GM20000 (cell line): ENCODE measurements at places on chromosomes 1 and 21.

DNA sequence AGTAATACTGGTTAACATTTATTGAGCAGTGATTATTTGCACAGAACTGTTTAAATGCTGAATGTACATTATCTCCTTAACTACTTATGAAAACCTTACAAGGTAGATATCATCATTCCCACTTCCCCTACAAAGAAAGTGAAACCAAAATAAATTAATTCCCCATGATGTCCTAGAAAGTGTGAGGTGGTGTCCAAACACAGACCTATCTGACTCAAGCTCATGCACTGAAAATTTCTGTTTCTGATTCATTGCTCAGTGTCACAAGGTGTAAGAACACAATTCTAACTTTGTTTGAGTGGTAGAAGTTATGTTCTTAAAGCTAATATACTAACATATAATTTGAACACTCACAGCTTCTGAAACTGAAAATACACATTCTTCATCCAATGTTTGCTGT lies 178.7 kb downstream of the MRPL39 start:
- no peak for DNase-seq

GRCh38 chr21:41761211-41761933 lies 5.5 kb downstream of the RIPK4 start:
- no peak for DNase-seq

DNA sequence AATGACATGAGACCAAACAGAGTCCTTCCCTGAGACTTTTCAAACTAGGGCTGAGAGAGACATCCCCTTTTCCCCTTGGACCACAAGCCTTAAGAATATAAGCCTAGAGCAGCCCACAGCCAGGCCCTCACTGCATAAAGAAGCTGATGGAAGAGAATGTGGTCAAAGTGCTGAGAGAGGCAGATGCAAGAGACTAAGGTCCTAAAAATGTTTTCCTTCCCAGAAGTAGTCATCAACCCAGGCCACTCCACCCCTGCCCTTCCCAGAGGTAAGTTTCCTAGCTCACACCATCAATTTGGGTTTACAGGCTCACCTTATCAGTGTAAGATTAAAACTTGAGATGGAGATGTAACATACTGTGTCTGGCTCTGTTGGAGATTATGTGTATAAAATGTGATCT lies 58.2 kb downstream of the BCAR3 start:
- no peak for DNase-seq

DNA sequence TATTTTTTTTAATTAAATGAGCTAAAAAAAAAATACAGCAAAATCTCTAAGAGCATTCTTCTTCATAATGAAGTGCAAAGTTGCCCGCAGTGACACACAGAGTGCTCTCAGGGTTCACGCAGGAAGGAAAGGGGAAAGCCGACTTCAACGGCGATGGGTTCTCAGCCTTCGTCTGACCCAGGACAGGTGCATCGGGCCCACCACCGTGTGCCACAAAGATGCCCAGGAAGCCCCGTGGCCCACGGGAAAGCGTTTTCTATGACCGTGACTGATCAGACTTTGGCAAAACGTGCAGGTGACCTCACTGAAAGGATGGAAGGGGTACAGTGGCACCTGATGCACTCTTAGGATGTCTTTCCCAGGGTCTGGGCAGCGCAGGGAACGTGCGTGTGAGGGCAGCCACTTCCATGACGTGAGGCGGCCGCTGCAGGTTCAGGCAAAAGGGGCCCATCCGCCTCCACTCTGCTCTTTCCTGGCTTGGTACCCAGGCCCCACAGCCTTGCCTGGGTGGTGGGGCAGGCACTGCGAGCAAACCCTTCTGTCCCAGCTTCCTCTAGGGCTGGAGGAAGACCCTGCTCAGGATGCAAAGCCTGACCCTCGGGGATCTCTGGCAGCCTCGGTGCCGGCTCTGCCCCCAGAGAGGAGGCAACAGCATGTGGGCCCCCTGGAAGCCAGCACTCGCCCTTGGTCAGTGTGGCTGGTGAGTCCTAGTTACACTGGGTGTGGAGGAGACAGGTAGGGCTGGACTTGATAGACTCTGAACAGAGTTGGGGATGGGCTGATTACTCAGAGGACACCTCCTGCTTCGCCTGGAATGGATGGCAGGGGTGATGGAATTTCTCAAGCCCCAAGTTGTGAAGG lies 8.3 kb downstream of the LRRC47 start:
- no peak for DNase-seq

- no peak for DNase-seq
Observed at GRCh38 chr21:37636152-37636860, 269.7 kb downstream of the DYRK1A start.

DNA sequence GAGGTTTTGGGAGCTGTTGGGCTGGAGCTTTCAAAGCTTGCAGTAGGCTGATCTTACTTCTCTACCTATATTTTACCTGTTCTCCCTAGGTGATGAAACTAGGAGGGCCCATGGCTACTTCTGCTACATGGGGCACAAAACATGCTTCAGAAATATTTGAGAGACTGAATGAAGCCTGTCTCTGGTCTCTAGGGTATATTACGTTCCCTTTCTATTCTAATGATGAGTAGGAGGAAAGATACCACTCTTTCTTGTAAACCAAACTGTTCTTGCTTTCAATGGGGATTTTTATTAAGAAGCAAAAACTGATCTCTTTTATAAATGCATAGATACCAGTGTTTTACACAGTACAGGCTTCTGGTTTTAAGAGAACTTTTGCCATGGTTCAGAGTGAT lies 103.1 kb downstream of the GALNT2 start:
- peak; percentile 46 for DNase-seq

GRCh38 chr1:184310157-184310819 lies 76.5 kb upstream of the C1orf21 start:
- DNase-seq: no peak

- no peak for DNase-seq
Observed at GRCh38 chr1:12677565-12677964, 33.7 kb downstream of the AADACL4 start.

DNA sequence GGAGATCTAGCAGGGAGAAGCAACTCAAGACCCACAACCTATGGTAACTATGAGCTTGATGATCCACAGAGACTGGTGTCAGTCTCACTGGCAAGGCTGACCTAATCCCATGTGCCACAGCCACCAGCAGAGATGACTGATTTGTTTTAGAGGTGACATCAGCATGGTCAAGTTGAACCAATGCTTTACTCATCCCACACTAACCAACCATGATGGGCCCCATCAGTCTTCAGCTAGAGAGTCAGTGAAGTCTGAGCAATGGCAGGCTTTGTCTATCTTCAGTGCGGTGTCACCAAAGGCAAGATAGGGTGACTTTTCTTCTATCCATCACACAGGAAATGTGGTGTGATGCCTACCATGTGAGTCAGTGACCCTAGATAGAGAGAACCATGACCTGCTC lies 1470.7 kb downstream of the NCAM2 start:
- DNase-seq: no peak

DNA sequence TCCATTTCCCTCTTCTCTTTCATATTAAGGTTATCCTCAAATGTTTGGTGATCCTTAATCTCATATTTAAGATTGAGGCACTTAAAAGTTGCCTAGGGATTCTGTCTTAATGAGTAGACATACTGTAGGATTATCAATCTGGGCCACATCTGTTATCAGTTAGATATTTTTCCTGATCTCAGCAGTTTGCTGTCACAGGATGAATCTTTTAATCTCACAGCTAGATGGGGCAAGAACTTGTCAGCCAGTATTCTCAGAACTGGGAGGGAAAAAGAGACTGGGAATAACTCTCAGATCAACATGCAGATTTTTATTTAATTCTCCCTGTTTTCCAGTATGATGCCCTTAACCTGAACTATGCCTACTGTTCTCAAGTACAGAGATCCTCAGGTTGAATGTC lies 14.0 kb downstream of the ZNF644 start:
- DNase-seq: no peak

DNA sequence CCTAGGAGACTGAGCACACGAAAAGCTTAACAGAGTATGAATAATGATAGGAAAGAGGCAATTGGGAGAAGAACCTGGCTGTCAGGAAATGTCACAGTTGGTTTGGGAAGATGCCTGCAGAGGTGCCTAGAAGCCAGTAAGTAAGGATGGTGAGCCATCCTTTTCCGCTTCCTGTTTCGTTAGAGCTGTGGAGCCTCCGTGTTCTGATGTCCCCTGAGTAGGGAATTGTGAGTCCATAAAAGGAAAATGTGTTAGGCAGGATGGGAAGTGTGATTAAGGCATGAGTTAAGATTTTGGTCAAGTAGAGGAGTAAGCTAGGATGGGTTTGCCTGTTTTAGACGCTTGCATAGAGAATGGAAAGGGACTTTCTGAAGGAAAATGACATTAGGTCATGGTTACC lies 9.0 kb downstream of the CLIC4 start:
- DNase-seq: no peak

- peak; percentile 36 for DNase-seq
Observed at GRCh38 chr21:34526618-34527290, 14.7 kb upstream of the KCNE1 start.

GRCh38 chr1:2256435-2257244 lies 28.5 kb downstream of the SKI start:
- DNase-seq: no peak

GRCh38 chr1:228285661-228286504 lies 78.0 kb downstream of the OBSCN start:
- no peak for DNase-seq

DNA sequence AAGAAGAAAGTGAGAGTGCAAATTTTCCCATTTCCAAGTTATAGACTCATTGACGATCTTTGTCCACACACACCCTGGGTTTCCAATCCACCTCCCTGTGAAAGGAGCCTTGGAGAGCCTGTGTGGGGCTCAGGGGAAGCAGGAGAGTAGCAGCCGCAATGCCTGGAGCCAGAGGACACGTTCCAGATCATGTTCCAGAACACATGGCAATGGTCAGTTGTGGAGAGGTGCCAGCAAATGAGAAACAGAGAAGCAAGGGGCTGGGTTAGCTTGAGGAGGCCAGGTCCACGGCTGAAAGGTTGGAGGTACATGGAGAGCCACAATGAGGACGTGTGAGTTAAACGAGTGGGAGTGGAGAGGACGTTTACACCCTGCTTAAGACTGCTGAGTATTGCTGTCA lies 33.0 kb upstream of the SIPA1L2 start:
- no peak for DNase-seq

GRCh38 chr1:53685272-53686051 lies 53.5 kb downstream of the GLIS1 start:
- DNase-seq: no peak

- no peak for DNase-seq
Observed at GRCh38 chr1:177976596-177976995, 6.7 kb upstream of the SEC16B start.

DNA sequence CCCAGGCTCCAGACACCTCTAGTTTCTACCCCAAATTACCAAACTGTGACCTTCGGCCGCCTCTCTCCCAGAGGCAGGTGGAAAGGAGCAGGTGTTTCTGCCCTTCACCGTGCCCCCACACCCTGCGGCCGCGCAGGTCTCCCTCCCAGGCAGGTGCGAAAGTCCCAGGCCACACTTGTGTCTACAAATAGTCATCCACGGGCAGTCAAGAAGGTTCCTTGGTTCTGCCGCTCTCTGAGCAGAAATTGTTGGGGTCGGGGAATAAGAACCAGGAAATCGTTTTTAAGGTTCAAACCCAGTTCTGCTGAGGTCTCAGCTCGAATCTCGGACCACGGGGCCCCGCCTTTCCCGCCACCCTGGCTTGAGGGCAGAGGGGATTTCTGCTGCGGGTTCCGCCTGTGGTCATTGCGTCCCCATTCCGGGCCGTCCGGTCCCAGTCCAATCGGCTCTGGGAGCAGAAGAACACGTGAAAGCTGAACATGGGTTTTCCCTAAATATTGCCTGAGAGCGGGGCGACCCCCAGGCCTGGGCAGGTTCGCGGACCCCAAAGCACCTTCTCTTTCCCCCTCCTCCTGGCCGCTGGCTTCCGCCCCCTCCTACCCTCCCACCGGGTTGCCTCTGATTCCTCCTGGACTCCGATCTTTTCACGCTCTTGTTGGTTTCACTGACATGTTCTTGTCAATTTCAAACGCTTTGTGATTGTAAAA lies 1.2 kb upstream of the ATF3 start:
- DNase-seq: peak; percentile 51

GRCh38 chr21:36728371-36729111 lies 29.6 kb downstream of the SIM2 start:
- DNase-seq: no peak

- peak; percentile 83 for DNase-seq
Observed at GRCh38 chr1:42173155-42173933, 8.8 kb upstream of the GUCA2A start.

- no peak for DNase-seq
Observed at GRCh38 chr1:51610637-51611036, 6.3 kb upstream of the OSBPL9 start.

GRCh38 chr1:51504806-51505525 lies 14.1 kb downstream of the EPS15 start:
- no peak for DNase-seq

- no peak for DNase-seq
Observed at GRCh38 chr1:206709322-206709721, 24.6 kb downstream of the MAPKAPK2 start.

DNA sequence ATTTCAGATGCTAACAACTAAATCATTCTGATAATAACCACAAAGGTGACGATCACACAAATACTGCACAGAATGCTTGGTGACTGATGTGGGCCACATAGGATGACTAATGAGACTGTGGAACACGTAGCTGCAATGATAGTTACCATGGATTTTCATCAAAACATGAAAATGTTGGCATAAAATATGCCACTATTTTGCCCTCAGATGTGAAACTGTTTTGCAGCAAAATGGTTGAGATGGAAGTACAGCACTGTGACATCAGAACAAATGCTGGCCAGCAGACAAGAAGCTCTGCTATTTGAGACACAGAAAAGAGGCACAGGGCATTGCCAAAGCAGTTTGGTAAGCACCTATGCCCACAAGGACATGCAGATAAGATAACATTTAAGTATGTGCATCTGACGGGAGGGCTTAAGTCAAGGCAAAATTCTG lies 83.8 kb downstream of the NIBAN1 start:
- no peak for DNase-seq

DNA sequence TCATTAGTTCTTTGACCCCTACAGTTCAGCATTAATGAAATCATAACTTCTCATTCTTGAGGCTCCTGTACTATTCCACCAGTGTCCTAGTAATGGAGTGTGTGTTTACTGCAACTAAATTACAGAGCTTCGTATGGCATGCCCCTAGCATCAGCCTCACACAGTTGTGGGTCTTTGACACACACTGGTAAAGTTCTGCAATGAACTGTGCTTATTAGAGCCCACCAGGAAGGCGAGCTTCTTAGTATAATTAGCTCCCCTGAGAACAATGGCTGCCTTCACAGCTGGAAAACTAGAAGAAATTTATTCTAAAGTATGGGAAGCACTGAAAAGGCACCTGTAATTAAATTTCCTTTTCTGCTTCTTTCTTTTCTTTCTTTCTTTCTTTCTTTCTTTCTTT lies 251.1 kb upstream of the RGS18 start:
- DNase-seq: no peak

- no peak for DNase-seq
Observed at GRCh38 chr1:48644190-48644900, 132.3 kb downstream of the BEND5 start.

GRCh38 chr1:214002472-214002871 lies 14.7 kb downstream of the PROX1 start:
- DNase-seq: no peak
